ENCODE measurements at places on chromosomes 11 and 22.

GRCh38 chr11:8527939-8528338 lies 66.1 kb downstream of the STK33 start:
- no peak overlapping the region for H3K27ac ChIP-seq
- H3K4me1 ChIP-seq = no peaks in the 10 kb centered on the region
- H3K36me3 ChIP-seq = no peaks in the 10 kb centered on the region
- no peak overlapping the region for H3K4me3 ChIP-seq
- H3K27me3 ChIP-seq = no peaks in the 10 kb centered on the region

DNA sequence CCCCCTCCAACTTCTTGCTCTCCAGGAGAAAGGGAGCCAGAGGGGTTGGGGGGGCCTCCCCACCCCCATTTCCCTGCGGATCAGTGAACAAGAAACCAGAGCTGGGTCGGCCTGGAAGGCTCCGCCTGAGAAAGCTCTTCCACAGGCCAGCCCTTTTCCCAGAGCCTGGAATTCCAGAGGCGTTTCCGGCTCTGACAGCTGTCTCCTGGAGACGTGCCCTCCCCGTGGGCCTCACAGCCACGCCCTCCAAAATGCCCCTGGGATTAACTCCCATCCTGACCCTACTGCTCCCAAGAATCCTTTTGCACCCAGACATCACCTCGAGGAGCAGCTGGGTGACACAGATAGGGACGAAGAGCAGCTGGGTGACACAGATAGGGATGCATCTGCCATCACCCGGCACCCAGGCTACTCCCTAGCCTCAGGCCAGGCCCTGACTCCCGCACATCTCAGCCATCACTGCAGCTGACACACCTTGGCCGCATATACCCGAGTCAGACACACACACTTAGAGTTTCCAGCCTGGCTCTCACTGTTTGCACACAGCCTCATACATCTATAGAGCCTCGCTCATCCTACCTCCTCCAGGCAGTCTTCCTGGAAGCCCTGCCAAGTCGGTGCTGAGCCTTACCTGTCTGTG lies 7.6 kb upstream of the CDC42EP1 start:
- ATAC-seq = peak; percentile 45
- H3K27me3 ChIP-seq = no peaks in the 10 kb centered on the region

DNA sequence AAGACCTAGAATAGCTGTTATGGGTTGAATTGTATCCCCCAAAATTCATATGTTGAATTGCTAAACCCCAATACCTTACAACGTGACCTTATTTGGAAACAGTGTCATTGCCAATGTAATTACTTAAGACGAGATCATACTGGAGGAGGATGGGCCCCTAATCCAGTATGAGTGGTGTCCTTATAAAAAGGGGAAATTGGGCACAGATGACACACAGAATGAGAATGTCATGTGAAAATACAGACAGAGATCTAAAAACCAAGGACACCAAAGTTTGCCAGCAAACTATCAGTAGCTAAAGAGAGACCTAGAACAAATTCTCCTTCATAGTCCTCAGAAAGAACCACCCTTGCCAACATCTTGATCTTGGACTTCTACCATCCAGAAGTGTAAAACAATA lies 127.7 kb downstream of the ATXN10 start:
- H3K27me3 ChIP-seq = no peaks in the 10 kb centered on the region
- no peaks in the 10 kb centered on the region for H3K4me1 ChIP-seq
- no peak overlapping the region for H3K4me3 ChIP-seq
- no peak overlapping the region for H3K27ac ChIP-seq
- peaks cover 20% of the 10 kb centered on the region for H3K36me3 ChIP-seq

GRCh38 chr11:20458905-20459632 lies 71.6 kb downstream of the PRMT3 start:
- H3K36me3 ChIP-seq = peaks cover 23% of the 10 kb centered on the region
- H3K27me3 ChIP-seq = no peaks in the 10 kb centered on the region
- H3K4me1 ChIP-seq = no peaks in the 10 kb centered on the region
- H3K27ac ChIP-seq = no peak overlapping the region
- no peak for ATAC-seq

DNA sequence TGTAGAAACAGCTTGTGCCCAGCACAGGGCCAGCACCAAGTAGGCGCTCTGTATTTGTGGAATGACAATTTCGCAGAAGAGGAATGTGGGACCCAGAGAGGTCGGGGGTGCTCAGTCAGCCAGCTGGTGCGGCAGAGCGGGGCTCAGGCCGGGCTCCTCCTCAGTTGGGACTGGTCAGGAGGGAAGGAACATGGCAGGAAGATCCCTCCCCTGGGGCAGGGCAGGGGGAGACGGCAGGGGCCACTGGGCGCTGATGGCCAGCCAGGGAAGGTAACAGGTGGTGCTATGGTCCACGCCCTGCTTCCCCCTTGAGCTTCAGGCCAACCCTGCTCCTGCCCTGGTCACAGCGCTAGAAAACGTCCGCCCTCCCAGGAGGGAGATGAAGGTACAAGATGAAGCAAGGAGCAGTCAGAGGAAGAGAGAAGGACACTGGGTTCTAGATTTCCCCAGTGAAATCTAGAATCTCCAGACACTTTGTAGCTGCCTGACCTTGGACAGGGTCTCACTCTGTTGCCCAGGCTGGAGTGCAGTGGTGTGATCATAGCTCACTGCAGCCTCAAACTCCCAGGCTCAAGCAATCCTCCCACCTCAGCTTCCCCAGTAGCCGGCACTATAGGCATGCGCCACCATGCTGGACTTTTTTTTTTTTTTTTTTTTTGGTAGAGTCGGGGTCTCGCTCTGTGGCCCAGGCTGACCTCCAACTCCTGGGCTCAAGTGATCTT lies 13.5 kb upstream of the SPI1 start:
- no peaks in the 10 kb centered on the region for H3K27me3 ChIP-seq
- no peak overlapping the region for H3K4me3 ChIP-seq
- H3K4me1 ChIP-seq = no peaks in the 10 kb centered on the region
- no peaks in the 10 kb centered on the region for H3K36me3 ChIP-seq
- no peak overlapping the region for H3K27ac ChIP-seq

DNA sequence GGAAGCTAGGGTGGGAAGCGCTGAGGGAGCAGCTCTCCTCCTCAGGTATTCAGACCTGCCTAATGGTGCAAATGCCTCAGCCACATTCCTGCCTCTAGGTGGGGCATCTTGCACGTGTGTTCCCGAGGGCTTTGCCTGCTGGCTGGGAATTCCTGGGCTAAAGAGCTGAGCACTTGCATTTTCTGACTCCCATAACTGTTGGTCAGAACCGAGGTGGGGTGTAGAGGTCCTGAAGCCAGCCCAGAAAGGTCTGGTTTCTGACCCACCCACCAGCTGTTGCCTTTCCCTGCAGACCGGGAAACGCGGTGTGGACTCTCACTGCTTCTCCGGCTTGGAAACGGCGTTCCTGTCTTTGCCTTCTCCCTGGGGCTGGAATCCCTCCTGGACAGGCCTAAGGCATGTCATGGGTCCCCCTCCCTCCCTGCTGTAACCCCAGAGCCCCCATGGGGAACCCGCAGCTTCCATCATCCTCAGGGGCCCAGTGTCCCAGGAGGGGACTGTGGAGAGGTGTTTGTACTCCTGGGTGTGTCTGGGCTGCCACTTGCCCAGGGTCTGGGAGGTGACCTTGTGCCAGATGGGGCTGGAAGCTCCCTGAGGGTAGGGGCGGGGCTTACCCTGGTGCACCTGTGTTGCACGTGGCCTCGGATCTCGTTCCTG lies 24.0 kb upstream of the SMIM38 start:
- ATAC-seq = peak; percentile 79
- H3K27ac ChIP-seq = no peak overlapping the region
- peaks cover 18% of the 10 kb centered on the region for H3K36me3 ChIP-seq
- no peak overlapping the region for H3K4me3 ChIP-seq
- no peaks in the 10 kb centered on the region for H3K27me3 ChIP-seq

GRCh38 chr11:122578171-122578825 lies 77.2 kb upstream of the UBASH3B start:
- H3K27me3 ChIP-seq = no peaks in the 10 kb centered on the region
- peaks cover 4% of the 10 kb centered on the region for H3K4me1 ChIP-seq
- no peaks in the 10 kb centered on the region for H3K36me3 ChIP-seq
- ATAC-seq = no peak
- no peak overlapping the region for H3K27ac ChIP-seq
- no peak overlapping the region for H3K4me3 ChIP-seq

DNA sequence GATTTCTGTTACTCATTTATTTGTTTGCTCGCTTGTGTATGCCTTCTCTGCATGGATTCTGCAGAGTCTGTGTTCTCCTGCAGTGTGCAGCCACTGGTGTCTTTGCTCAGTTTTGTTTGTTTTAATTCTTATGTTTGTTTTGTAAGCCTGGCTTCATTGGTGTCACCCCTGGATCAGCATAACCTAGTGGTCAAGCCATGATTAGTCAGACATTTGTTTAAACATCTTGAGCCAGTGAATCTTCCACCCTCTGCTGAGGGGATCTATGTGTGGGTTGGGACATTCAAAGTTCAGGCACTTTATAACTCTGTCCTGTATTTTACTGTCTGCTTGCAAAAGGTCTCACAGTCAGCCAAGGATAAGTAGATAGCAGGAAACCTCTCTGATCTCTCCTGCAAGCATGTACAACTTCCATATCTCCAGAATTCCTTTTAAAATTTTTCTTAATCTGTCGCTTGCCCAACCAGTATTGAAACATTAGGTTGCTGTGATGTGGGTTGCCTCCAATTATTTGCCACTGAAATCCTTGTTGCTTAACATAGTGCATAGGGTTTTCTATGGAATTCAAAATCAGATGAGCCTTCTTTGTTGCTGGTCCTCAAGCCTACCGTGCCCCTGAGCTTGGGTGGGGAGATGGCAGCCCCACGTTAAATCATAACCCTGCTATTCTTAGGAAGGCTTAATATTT lies 86.8 kb downstream of the KCNQ1OT1 start:
- no peaks in the 10 kb centered on the region for H3K27me3 ChIP-seq
- ATAC-seq = no peak
- H3K4me3 ChIP-seq = no peak overlapping the region
- no peaks in the 10 kb centered on the region for H3K36me3 ChIP-seq
- no peak overlapping the region for H3K27ac ChIP-seq

Data from gastroesophageal sphincter (tissue), 4 donors.